ENCODE measurements at places on chromosomes 2 and 18.

DNA sequence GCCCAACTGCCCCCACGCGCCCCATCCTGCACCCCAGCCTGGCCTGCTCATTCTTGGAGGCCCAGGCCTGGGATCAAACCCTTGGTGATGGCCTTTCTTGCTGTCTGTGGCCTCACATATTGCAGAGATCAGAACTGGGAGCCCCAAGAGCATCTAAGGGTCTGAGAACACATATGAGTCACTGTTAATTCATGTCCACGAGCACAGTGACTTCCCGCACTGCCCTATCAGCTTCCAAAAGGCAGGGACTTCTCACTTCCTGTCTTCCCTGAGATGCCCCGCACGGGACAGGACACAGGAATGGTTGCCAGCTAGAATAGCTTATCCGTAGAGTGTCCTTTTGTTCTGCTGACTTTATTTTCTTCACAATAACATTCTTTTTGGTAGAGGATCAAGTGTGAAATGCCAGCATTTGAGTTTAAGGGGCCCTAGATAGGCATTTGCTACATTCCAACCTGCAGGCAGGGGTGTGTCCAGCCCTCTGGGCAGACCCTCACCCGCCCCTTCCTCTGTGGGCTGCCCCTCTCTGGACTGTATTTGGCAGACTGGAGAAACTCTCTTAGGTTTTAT lies 21.1 kb upstream of the CELF4 start:
- no peak for DNase-seq

DNA sequence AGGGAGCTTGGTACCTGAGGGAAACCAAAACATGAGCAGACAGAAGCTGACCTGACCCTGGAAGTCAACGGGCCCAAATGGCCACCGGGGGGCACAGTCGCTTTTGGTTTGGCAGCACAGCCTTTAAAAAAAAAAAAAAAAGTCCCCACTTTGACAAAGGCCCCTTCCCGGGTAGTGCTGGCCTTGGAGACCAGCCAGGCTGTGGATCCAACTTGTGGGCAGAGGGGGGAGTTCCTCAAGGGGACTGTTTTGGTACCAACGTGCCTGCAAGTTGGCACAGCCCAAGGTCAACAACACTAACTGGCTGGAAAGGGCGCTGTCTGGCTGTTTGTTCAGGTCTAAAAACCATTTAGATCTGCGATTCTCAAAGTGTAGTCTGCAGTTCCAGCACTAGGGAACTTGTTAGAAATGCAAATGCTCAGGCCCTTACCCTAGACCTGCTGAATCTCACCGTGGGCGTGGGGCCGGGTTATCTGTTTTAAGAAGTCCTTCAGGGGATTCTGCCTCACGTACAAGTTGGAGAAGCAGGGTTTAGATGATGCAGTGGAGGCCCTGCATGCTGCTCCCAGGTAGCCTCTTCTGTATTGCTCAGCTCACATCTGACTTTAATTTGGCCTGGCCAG lies 83.0 kb downstream of the LPIN1 start:
- DNase-seq, result peak; percentile 88

DNA sequence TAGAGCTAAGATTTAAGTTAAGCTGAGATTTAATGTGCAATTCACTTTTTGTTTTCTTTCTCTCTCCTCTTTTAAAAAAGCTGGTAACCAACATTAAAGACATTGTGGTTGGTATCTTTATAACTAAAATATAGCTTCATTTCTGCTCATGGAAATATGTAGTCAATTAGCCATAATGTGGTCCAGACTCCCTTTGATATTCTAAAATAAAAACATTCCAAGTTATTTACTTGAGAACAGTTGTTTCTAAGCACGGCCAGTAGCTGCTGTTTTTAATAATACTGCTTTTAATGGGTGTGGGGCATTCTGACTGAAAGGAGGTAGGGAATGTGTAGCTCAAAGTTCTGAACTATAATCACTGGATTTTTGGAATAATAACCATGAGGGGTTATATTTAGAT lies 183.3 kb upstream of the FBXO11 start:
- no peak for DNase-seq

DNA sequence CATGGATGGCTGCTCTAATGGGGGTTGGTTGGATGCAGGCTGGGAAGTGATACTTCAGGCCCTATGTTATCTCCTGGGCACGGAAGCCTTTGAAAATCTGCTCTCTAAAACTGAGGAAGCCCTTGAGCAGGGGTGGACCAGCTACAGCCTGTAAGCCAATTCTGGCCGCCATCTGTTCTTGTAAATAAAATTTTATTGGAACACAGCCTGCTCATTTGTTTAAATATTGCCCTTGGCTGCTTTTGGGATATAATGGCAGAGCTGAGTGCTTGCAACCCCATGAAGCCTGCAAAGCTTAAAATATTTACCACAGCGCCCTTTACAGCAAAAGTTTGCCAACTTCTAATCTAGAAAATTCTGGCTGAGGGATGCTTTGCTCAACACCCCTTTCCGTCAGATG lies 11.9 kb upstream of the IGFBP2 start:
- DNase-seq, result no peak

- DNase-seq, result no peak
Measured at GRCh38 chr2:200695601-200696000, 109.8 kb downstream of the AOX1 start.

GRCh38 chr2:209424199-209424701 lies 403 bp downstream of the MAP2 start:
- DNase-seq, result peak; percentile 76

GRCh38 chr2:130749641-130750040 lies 5.7 kb upstream of the AMER3 start:
- DNase-seq, result peak; percentile 49

DNA sequence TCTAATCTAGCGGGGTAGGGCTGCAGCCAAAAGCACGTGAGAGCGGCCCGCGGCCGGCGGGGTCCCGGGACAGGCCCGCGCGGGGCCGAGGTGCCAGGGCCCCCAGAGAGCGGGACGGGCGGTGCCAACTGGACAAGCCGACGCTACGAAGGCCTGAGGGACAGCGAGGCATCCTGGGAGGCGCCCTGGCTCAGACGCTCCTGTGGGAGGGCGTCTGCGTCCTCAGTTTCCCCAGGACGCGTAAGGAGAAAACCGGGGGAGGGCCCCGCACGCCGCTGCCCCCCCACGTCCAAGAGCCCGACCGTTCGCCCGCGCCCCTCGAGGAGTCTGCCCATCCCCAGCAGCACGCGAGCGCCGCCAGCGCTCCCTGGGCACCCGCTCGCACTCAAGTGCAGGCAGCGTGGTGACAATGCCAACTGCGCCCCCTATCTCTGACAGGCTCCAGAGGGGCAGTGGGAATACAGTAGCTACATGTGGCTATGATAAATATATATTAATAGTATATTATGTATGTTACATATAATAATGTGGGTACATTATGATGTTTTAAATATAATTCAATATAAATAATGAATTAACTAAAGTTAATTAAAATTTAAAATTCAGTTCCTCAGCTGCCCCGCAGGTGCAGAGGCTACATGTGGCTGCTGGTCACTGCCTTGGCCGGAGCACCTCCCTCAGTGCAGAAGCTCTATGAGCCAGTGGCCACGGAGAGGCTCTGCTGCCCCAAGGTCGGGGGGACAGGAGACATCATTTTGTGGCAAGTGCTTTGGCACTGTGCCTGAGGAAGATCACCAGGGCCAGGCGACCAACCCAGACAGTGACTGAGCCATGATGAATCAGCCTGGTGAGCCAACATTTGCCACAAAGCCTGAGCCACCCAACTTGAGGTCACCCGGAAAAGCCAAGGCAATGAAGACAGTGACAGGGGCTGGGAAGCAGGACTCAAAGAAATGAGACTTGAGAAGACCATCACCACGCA lies 5.5 kb upstream of the SFT2D3 start:
- peak; percentile 91 for DNase-seq

DNA sequence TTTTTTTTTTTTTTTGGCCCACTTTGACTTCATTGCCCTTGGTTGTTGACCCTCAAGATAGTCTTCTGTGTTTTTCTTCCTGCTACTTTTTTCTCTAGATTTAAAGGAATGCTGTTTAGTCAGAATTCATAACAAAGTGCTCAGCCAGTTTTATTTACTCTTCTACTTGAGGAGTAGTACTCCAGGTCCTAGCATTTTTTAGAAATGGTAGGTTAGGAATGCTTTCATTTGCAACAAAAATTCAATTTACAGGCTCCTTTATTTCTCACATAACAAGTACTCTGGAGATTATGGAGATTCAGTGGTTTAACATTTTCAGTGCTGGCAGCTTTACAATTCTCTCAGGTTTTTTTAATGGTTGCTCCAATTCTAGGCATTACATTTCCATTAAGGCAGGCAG lies 58.2 kb downstream of the KIAA1328 start:
- no peak for DNase-seq

GRCh38 chr18:71028285-71028762 lies 739.5 kb downstream of the SOCS6 start:
- no peak for DNase-seq

- no peak for DNase-seq
Measured at GRCh38 chr2:72864500-72864899, 22.7 kb upstream of the SPR start.

- no peak for DNase-seq
Measured at GRCh38 chr2:145484448-145485097, 964.7 kb upstream of the ZEB2 start.

DNA sequence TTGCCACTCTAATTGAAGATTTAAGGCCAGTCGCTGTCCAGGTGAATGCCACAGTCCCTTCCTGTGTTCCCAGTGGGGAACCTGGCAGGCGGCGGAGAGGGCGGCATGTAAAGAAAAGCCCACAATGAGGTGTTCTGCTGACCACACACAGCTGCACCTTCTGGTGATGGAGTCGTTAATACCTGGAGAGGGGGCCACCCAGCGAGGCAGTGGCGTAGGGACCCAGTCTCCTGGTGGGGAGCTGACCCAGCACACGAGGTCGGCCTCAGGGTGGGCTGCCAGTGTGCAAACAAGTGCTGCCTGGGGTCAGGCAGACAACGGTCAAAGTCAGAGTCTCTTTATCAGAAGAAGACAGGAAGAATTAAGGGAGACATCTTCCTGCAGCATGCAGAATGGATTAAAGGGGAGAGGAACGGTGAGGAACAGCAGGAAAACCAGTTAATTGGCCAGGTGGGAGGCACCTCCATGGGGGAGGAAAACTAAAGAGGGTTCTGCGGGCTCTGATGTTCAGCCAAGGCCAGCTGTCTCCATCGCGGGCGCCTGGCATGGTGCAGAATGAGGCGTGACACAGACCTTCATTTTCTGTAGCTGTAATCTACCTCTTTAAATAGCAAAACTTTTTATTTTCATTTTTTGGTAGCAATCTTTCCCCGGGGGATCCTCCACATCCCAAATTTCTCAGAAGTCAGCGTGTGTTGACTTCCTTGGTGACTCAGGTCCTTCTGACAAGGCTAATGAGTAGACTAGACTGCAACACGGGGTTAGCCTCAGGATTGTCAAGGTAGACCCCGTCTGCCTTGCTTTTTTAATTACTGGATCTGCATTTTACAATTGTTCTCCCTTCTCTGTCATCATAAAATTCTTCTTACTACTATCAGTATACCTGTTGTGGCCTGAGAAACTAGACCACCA lies 78.3 kb downstream of the SMAD7 start:
- no peak for DNase-seq

DNA sequence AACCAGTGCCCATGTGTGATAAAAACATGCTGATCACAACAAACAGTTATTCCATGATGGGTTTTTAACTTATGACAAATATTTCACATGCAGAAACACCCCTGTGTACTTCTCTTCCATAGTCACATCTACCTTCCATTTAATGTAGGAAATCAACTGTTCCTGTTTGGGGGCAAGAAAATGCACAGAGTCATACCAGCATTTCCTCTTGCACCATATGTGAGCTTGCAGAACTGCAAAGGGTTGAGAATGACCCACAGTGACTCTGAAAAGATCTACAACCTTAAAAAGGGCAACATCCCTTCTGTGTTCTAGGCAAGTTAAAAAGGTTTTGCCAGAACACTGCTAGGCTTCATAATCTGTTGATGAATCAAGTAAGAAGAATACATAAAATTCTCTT lies 9.9 kb downstream of the BMP10 start:
- no peak for DNase-seq

DNA sequence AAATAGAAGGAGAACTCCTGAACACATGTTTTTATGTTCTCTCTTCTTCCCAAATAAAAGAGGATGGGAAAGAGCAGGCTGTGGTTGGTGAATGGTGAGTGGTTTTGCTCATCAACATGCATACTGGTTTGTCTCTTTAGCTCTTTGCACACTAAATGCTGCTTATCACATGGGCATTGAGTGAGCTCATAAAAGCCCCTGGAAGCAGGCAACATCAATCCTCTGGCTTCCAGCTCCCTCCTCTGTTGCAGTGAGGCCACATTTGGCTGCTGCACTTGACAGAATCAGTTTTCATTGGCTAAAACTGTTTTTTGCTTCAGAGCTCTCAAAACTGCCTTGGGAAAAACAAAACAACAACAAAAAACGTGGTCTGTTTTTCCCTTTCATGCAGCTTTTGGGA lies 1308.2 kb upstream of the NRXN1 start:
- DNase-seq, result no peak

GRCh38 chr18:62953663-62954062 lies 238.3 kb downstream of the PHLPP1 start:
- no peak for DNase-seq

- DNase-seq, result peak; percentile 75
Measured at GRCh38 chr2:217437290-217437870, 565.4 kb downstream of the TNS1 start.

DNA sequence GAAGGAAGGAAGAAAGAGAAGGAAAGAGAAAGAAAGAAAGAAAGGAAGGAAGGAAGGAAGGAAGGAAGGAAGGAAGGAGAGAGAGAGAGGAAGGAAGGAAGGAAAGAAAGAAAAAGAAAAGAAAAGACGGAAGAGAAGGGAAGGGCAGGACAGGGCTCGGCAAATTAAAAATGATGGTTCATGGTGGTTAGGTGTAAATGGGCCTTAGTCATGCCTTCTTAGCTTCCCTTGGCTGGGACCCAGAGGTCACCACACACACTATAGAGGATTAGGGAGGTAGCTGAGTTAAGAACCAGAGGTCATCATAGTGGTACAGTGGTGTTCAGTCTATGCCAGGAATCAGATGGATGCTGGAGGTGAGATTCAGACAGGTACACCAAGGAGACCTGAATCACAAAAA lies 9.3 kb upstream of the ATL2 start:
- DNase-seq, result no peak

- no peak for DNase-seq
Measured at GRCh38 chr2:127829845-127830246, 18.9 kb upstream of the WDR33 start.

GRCh38 chr2:71528131-71528591 lies 74.8 kb downstream of the DYSF start:
- peak; percentile 61 for DNase-seq

- no peak for DNase-seq
Measured at GRCh38 chr2:136122661-136123060, 4.7 kb upstream of the CXCR4 start.

DNA sequence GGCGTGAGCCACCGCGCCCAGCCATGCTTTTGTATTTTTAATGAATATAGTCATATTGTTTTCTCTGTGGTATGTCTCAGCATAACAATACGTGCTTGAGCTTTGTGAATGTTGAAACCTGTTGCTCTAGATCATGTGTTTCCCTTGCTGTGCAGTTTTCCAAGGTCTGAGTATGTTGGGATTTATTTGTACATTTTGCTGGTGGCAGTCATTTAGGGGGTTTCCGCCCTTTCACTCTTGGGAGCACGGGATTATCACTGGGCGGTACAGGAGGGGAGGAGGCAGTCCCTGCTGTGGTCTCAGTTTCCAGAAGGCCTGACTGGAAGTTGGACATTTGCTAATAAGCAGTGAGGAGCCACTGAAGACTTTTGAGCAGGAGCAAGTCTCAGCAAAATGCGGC lies 24.9 kb upstream of the CATIP start:
- DNase-seq, result peak; percentile 58

GRCh38 chr2:241947004-241947350 lies 77.4 kb downstream of the RTP5 start:
- DNase-seq, result no peak

- no peak for DNase-seq
Measured at GRCh38 chr18:42373584-42373983, 418.6 kb downstream of the PIK3C3 start.
